Central memory CD8-positive, alpha-beta T cell (primary cell): ENCODE measurements at places on chromosomes 4 and X.

DNA sequence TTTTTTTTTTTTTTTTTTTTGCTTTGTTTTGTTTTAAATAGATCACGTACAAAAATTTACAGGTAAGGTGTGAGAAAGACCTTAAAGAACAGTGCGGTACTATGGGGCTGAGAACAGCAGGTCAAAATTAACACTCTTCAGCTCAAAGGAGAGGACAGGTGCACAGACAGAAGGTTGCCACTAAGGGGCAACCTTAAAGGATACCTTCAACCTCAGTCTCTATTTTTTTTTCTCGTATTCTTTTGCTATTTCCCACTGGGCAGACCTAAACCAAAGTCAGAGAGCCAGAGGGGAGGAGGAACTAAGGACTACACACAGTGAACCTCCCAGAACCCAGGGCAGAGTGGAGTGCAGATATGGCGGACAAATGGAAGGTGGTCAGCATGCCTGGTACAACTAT, 1984.3 kb upstream of the IGFBP7 start:
- no peaks in the 10 kb centered on the region for H3K36me3 ChIP-seq
- no peak for DNase-seq
- H3K27me3 ChIP-seq: no peaks in the 10 kb centered on the region
- H3K27ac ChIP-seq: no peak overlapping the region
- H3K4me3 ChIP-seq: no peak overlapping the region

GRCh38 chr4:184857441-184858121, 31.8 kb upstream of the ACSL1 start:
- H3K36me3 ChIP-seq: no peaks in the 10 kb centered on the region
- H3K27ac ChIP-seq: no peak overlapping the region
- no peak for DNase-seq
- no peaks in the 10 kb centered on the region for H3K4me1 ChIP-seq

GRCh38 chr4:107147873-107148272, 111.8 kb upstream of the DKK2 start:
- H3K36me3 ChIP-seq: no peaks in the 10 kb centered on the region
- DNase-seq: no peak
- H3K27me3 ChIP-seq: no peaks in the 10 kb centered on the region
- no peak overlapping the region for H3K4me3 ChIP-seq
- no peaks in the 10 kb centered on the region for H3K4me1 ChIP-seq

DNA sequence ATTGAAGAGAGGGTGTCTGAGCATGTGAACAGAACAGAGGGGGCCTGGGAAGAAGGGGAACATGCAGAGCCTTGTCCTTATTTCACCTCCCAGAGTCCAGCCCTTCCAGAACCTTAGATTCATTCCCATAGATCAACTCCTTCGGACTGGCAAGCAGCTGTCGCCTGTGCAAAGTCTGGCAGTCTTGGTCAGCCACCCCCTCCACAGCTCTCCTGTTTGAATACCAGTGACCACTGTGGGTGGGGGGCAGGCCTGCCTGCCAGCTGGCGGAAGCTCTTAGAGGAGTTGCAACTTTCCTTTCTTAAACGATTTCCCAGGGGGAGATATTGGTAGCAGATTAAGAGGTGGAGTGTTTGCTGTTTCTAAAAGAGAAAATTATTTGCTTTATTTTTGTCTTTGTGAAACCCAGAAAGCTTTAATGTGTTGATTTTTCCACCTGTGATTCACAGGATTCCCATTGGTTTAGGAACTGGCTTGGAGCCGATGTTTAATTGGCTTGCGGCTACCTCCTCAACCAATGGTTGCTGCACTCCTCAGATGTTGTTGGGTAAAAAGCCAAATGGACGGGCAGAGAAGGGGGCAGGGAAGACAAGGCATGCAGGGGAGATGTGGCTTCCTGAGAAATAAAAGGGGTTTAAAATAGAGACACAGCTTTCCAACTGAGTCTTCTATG, 62.2 kb upstream of the PRPS1 start:
- H3K27me3 ChIP-seq: no peaks in the 10 kb centered on the region
- peaks cover 9% of the 10 kb centered on the region for H3K36me3 ChIP-seq
- H3K4me1 ChIP-seq: no peaks in the 10 kb centered on the region

DNA sequence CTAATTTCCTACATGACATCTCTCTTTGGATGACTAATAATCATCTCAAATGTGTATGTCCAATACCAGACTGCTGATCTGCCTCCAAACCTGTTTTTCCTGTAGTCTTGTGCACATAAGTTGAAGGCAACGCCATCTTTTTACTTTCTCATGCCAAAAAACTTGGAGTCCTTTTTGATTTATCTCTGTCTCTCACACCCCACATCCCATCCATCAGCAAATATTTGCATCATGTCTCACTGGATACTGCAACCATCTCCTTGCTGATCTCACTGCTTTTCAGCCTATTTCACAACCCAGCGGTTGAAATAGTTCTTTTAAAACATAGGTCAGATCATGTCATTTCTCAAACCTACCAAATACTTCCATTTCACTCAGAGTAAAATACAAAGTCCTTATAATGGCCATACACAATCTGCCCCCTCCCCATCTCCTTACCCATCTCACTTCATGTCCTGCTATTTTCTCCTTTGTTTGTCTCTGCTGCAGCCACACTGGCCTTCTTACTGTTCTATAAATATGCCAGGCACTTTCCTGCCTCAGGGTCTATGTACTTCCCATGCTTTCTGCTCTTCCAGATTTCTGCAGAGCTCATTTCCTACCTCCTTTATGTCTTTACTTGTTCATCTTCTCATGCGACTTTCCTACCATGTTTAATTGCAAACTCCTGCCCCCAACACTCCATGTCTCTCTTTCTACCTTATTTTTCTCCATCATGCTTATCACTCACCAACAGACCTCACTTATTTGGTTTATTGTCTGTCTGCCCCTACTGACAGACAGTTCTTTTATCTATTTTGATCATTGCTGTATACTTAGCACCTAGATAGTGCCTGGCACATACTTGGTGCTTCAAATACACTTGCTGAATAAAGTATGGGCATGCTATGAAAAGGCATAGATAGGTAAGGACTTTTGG, 98.8 kb downstream of the ANXA3 start:
- H3K36me3 ChIP-seq: no peaks in the 10 kb centered on the region
- no peak for DNase-seq

DNA sequence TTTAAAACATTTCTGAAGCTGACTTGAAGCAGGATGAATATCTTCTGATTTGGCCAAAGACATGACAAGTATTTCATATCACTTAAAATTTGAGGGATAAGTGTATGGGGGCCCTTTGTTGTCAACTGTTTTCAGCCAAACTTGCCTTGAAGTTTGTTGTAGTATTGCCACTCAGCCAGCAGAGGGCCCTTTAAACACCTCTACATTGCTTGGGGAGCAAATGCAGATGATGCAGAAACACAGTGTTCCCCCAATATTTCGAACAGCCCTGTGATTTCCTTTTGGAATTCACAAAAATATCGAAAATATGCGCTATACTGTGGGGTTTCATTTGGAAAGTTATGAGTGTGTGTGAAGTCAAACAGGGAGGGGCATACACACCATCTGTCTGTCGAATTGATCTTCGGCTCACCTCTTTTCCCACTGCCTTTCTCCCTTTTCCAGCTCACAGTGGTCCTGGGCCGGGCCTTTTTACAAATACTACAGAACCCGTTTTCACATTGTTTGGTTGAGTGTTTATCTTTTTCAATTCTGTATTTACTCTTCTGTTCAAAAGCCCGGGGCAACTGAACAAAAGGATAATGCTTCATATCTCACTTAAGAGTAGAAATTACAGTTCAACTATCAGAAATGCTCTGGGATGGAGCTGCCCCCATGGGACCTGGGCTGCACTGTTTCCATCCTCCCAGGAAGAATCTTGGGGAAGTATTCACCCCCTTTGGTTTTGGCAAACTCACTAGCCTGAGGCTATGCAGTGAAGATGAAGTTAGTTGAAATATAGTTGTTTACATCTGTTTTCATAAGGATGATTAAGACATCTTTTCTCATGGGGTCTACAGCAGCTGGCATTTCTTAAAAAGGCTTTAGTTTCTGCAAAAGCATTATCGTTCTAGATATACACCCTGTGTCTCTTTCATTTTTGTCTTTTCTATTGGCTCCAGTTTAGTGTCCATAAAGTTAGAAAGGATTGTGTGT, 137.6 kb downstream of the EGF start:
- no peaks in the 10 kb centered on the region for H3K27me3 ChIP-seq
- no peak overlapping the region for H3K27ac ChIP-seq
- peaks cover 6% of the 10 kb centered on the region for H3K4me1 ChIP-seq
- H3K4me3 ChIP-seq: no peak overlapping the region
- no peaks in the 10 kb centered on the region for H3K36me3 ChIP-seq

DNA sequence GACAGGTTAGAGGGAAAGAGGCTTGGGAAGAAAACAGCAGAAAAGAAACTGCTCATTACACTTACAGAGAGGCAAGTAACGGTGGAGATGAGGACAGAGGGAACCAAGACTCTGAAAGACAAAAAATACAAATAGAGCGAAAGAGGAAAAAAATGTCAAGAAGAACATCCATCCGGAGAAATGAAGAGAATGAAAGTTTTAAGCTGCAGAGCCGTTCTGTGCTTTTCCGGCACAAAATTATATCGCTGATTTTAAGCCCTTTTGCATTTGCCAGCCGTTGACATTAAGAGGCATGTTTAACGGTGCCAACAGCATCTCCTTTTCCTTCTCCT, 236 bp downstream of the PCDH10 start:
- no peak for DNase-seq
- peak overlapping the region; percentile 42 for H3K27ac ChIP-seq
- H3K4me1 ChIP-seq: no peaks in the 10 kb centered on the region
- no peak overlapping the region for H3K4me3 ChIP-seq
- H3K36me3 ChIP-seq: peaks cover 1% of the 10 kb centered on the region

- no peaks in the 10 kb centered on the region for H3K36me3 ChIP-seq
- H3K4me3 ChIP-seq: no peak overlapping the region
- H3K27ac ChIP-seq: no peak overlapping the region
- H3K4me1 ChIP-seq: no peaks in the 10 kb centered on the region
- H3K27me3 ChIP-seq: peaks cover 7% of the 10 kb centered on the region
Measured at GRCh38 chr4:17687237-17687857, 72.9 kb downstream of the MED28 start.
